Stimulated activated CD4-positive, alpha-beta T cell treated with anti-CD3 and anti-CD28 coated beads, Interleukin-4, amount 100 ng/mL, for 48 hours (primary cell): ENCODE measurements at places on chromosomes 16 and 17.
A peak's percentile ranks its signal among the peaks of the same experiment; 100 is the strongest.

DNA sequence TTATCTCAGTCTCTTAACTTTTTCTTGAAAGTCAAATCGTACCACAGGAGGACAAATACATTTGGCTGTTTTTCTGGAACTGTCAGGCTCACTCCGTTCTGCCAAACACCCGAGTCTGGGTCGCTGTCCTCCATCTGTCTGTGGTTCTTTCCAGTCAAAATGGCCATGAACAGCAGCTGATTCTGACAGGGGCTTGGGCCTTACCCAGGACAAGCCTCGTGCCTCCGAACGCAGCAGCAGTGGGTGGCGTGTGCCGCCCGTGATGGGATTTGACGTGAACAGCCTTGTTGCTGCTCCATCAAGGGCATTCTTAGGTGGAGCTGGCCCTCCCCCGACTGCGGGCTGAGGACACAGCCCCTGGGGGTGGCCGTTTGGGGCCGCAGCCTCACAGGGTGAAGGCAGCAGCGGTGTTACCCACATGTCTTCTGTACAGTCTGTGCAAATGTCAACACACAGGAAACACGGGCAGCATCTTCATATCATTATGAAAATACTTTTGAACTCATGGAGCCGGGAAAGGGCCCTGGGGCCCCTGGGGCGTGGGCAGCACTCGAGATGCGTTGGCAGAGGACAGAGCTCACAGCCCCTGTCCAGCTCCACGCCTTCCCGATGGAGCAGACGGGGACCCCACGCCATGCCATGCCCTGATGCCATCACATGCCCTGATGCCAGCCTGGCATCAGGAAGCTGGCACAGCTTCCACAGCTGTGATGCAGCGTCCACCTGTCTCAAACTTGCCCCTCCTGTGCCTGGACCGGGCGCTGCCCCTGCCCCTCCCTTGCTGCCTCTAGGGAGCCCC, 8.6 kb upstream of the ACSF3 start:
- no peak for DNase-seq

GRCh38 chr16:89612415-89613166, 851 bp upstream of the DPEP1 start:
- no peak for DNase-seq

DNA sequence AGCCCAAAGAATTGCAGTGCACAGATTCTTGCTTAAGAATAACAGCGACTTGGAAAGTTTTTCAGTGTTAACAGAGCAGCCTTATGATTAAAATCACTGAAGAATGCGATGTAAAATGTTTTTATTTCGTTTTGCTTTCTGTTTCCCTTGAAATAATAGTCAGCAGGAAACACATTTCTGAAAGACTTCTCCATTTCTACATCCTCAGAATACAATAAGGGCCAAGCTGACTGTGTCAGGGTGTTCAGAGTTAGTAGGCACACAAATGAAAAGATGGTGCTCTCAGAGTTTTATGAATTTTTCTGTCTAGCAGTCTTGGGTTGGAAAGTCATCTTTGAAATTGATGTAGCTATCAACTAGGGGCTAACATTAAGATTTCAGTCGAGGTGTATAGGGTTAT, 582.9 kb upstream of the RBFOX1 start:
- DNase-seq: no peak

DNA sequence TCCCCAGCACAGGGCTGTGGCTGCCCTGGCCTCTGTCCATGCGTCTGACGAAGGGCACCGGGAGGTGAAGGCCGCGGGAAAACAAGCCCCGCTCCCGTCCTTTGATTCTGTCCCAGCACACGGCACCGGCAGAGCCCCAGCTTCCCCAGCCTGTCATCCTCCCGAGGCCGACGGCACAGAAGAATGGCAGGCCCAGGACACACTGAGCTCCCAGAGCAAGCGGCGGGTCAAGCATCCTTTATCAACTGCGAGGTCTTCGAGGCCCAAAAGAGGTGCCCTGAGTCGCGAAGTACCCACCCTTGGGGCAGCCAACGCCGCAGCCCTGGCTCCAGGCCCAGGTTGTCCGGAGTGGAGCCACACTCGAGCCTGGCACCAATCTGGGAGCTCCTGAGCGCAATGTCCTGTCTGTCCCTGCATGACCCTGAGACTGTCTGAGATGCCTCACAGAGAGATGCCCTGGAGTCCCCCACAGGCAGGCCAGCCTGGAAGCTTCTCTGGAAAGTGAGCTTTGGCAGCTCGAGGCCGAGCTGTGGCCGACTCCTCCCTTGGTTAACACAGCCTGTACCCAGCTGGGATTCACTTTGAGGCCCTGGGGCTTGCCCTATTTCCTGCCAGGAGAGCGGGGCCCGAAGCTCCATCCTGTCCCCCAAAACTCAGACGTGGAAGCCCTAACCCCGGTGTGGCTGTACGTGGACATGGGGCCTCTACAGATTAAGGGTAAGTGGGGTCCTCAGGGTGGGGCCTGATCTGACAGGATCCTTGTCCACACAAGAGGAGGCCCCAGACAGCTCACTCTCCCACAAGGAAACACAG, 23.3 kb downstream of the SLC7A5 start:
- DNase-seq: no peak

DNA sequence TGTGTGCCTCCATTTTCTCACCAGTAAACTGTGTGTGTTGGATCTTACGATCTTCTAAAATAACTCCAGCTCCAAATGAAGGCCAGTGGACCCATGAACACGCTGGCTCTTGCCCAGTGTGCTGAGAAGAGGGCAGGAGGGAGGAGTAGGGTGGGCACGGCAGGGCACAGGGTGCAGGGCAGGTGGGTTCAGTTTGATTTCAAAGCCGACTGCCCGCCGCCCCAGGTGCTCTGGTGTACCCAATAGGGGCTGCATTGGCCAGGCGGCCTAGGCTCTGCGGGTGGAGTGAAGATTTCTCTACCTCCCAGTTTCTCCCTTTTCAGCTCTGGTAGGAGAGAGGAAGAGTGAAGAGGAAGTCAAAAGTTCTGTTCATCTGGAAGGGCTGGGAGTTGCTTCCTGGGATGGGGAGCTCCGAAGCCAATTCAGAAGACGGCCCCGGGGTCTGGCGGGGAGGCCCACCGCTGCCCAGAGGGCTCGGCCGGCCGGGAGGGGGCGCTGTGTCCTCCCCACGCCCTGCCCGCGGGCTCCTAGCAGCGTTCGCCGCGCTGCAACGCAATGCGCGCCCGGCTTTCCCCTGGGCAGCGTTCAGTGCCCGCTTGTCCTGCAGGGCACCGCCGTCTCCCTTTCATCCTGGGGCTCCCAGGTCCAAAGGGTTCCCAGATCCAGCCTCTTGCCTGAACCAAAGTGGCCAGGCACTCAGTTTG, 1.1 kb upstream of the CRHR1 start:
- DNase-seq: peak; percentile 50

- no peak for DNase-seq
Measured at GRCh38 chr17:28338056-28338768, 2.7 kb downstream of the TNFAIP1 start.

DNA sequence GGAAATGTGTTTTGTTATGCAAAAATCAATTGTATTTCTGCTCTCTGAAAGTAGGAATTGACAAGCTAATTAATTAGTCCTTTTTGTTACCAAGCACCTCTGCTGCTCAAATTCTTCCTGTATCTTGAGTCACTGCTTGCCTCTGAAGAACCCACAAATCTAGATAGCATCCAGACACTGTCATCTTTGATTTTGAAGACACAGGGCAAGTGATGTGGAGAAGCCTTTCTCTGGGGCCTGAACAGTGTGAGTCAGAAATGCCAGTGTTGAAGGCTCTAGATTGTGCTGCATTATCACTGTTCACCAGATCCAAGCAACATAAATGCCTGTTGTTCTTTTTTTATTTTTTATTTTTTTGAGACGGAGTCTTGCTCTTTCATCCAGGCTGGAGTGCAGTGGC, 10.9 kb upstream of the ST6GALNAC1 start:
- no peak for DNase-seq

- no peak for DNase-seq
Measured at GRCh38 chr16:85720302-85720637, 30.6 kb downstream of the C16orf74 start.

GRCh38 chr16:29894352-29894751, 5.0 kb downstream of the SEZ6L2 start:
- no peak for DNase-seq

DNA sequence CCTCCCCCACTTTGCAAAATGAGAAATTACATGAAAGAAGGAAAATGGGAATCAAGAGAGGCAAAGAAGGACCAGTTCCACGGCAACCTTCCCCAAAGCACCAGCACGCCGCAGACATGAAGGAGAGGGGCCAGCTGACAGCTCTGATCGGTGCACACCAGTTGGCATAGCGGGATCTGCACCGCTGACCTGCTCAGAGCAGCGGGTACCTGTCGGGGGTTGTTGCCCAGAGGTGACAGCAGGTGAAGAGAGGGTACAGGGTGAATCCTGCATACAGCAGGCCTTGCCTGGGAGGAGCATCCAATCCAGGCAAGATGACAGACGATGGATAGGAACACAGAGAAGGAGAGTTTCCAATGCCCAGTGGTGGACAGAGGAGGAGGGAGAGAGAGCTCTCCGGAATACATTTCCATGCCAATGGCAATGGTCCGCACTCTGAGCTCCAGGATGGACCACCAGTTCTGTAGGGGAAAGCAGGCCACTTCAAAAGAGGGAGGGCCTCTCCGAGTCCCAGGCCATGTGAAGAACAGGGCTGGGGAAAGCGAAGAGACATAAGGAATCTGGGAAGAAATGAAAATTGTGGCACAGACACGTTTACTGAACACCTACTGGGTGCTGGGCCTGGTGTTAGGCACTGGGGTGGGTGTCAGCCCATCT, 24.0 kb downstream of the CEP295NL start:
- DNase-seq: no peak

GRCh38 chr16:78709137-78709884, 609.9 kb downstream of the WWOX start:
- no peak for DNase-seq

DNA sequence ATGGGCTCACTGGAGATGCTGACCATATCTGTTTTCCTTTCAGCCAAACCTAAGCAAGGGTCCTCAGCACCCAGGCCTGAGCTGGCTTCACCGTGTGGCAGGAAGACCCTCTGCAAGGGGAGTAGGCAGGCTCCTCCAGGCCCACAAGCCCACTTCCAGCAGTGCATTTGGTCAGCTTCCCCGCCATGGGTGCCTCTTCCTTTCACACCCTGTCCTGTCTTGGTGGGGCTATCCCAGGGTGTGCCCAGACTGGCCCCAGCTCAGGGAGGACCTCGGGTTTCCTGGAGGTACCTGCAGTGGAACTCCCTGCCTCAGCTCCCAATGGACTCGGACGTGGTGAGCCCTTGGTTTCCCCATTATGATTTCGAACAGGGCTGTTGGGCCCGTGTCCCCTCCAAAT, 12.7 kb upstream of the KRTAP17-1 start:
- DNase-seq: no peak
